Activated CD4-positive, alpha-beta T cell treated with anti-CD3 and anti-CD28 coated beads, Interleukin-2, Interleukin-4, amounts not matched to agents 100 ng/mL and 50 ng/mL, durations not matched to agents 16 hours and 8 hours (primary cell): ENCODE measurements at places on chromosomes 7 and 10.

DNA sequence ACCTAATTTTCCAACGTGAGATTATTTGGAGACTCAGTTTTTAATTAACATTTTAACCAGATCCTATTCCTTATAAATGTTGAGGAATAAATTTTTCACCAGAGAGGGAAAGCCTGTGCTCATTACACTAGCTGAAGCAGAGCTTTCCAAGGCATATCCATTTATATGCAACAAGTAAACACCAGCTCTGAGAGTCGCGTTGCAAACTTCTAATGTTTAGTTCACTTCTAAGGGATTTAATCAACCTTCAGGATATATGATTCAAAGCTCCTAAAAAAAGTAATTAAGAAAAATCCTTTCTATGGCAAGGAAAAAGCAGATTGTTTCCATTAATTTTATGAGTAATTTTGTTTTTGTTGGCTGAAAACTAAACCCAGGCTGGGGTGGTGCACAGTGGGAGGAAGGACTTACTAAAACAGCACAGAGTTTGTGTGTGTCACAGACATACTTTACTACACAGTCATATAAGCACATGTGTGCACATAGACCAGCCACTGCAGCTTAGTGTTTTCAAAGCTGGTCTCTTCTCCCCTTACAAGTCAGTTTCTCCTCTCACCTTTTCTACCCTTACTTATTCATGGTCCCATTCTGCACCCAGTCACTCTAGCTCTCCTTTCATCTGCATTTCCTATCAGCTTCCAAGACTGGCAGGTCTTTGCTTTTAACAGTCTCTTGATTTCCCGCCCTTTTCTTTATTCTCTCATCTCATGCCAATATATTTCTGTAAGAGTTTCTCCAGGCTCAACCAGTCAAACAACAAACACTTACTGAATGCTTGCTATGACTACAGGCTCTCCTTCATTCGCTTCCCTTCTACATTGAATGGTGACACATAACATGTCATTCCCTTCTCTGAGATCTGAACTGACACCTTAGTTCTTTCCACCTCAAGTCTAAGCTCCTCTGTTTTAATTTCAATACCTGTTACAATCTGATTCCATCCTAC lies 81.1 kb upstream of the FZD1 start:
- no peak for DNase-seq

- no peak for DNase-seq
Observed at GRCh38 chr10:22374489-22375126, 29.3 kb downstream of the SPAG6 start.

GRCh38 chr7:140661124-140661523 lies 11.6 kb upstream of the ADCK2 start:
- DNase-seq, result no peak

GRCh38 chr10:69451784-69452251 lies 553 bp downstream of the TSPAN15 start:
- no peak for DNase-seq

DNA sequence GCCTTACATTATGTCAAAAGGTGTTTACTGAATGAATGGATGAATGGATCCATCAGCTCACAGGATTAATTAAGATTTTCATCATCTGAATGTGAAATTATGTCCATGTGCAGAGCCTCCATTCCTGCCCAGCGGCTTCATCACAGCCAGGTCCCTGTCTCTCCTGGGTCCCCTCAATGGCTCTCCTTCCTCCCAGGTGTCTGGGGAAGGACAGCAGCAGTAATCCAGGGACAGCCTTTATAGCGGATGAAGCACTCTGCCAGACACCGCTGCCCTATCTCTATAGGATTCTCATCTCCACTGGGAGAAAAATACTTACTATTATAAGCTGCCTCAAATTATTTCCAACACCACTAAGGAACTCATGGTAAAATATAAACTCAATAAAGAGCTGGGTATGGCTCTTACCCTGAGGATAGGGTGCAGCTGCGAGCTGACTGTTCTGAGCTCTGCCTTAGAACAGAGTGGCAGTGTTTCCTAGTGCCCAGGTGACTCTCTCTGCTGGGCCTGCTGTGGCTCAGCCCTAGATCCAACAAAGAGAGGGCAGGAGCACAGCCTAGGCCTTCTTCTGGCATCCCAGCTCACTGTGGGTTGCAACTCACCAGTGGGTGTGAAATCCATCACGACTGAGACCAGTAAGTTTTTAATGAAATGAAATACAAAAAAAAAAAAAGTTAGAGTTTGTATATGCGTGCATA lies 38.3 kb downstream of the GPRIN2 start:
- DNase-seq, result no peak

GRCh38 chr7:76054123-76055120 lies 6.5 kb downstream of the MDH2 start:
- peak; percentile 27 for DNase-seq

DNA sequence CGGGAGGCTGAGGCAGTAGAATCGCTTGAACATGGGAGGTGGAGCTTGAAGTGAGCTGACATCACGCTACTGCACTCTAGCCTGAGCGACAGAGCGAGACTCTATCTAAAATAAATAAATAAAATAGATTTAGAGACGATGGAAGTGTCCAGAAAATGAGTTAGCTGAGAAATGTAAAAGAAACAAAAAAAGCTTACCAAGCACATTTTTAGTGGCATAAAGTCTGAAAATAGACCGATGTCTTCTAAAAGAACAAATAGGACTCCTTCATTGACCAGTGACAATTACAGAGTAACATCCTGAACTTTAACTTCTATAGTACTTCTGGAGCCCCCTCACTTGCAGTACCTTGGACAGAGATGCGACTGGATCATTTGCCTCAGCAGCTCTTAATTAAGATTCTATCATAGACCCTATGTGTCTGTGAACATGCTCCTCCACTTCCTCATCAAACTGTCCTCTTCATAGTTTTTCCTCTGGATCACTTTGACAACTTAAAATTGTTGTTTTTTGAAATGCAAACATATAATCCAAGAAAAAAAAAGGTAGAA lies 25.2 kb upstream of the SRPK2 start:
- DNase-seq, result no peak

- DNase-seq, result peak; percentile 73
Observed at GRCh38 chr10:114911052-114911711, 26.8 kb upstream of the TRUB1 start.

GRCh38 chr10:31219306-31219705 lies 99.7 kb upstream of the ZEB1 start:
- DNase-seq, result no peak

DNA sequence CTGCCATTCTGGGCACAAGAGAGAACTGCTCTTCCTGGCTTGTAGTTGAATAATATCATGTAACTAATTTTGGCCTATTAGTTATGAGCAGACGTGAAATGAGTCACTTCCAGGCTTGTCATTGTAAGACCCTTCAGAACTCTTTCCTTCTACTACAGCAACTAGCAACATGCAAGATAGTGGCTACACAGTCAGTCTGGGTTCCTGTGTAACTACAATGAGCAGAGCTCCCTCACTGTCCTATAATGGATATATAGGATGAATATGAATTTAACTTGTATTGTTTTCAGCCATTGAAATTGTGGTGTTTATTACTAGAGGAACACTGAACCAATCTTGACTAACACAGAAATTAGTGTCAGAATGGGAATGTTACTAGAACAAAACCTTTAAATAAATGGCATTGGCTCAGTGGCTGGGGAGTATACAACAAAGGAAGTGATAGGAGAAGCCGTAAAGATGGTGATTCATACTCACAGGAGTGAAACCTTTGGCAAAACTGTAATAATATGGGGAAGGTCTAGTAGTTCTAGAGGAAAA lies 2.9 kb upstream of the MTPN start:
- peak; percentile 40 for DNase-seq

- DNase-seq, result no peak
Observed at GRCh38 chr7:84900215-84900614, 286.6 kb downstream of the SEMA3D start.

GRCh38 chr7:124263232-124263827 lies 230.5 kb upstream of the TMEM229A start:
- no peak for DNase-seq

DNA sequence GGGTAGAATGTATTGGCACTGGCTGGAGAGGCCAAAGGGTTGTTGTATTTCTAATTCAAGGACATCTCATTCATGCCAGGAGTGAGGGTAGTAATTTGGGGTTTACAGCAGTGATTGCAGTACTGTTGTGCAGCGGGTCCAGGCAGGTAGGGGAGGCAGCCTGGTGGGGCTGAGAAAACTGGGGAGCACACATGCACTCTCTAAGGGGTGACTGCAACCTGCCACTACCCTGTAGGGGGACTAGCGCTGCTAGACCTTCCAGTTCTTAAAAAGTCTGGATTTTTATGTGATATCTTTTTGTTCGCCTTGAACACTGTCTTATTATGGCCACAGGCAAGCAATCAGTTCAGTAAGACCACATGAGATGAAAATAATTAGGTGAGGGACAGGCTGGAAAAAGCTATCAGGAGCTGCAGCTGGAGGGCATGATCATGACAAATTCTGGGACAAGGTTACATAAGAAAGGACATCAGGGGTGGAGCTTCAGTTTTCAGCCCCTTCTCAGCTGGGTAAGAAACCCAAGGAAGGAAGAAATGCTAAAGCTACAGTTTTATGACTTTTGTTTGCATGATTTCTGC lies 149.0 kb downstream of the ARHGAP21 start:
- DNase-seq, result no peak

DNA sequence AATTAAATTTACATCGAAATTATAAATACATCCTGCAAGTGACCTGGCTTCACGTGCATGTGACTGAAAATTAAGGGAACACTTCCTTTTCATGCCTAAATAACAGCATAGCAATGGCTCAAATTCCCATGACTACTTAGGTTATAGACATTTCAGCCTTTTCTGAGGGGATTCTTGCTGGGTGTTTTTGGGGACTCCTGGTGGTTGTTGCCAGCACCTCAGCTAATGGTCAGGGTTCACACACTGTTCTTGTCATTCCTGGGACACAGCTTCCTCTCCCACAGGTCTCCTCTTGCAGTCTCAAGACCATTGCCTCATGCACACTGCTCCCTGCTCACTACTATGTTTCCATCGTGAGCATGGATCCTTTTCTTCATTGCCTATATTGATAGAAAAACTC lies 148.9 kb upstream of the GLI3 start:
- no peak for DNase-seq

GRCh38 chr7:54811041-54811845 lies 52.2 kb upstream of the SEC61G start:
- peak; percentile 34 for DNase-seq

DNA sequence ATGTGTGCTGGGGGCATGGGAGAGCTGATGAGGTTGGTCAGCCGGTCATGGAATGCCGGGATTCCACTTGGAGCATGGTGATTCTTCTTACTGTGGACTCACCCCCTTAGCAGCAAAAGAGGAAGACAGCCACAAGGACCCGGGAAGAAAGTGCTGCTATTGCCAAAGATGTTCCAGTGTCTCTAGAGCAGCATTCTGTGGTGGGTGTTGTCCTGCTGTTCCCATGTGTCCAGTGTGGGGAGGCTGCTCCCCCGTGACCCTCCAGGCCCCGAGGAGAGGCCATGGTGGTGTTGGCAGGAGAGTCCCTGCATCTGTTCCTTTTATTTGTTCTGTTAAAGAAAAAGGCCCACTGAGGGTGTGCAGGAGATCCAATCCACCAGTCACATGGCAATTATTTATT lies 499.4 kb downstream of the RPS24 start:
- DNase-seq, result no peak

GRCh38 chr7:29332042-29332811 lies 137.7 kb downstream of the CHN2 start:
- no peak for DNase-seq

- no peak for DNase-seq
Observed at GRCh38 chr7:12069757-12070156, 141.3 kb upstream of the TMEM106B start.
